ENCODE measurements at places on chromosomes 12 and 14. TPM values are rescaled to one million over a fixed set of nuclear protein-coding genes. Genes with fewer than 3 reads are reported as not detected.

Gene C3AR1
- not detected for total RNA-seq

Gene KLHL33
- total RNA-seq, result 0.04 TPM

Gene MYG1
- 60.7 TPM for total RNA-seq

Gene STON2
- total RNA-seq, result 77.2 TPM

Gene MORN3
- total RNA-seq, result 1.5 TPM

DNA sequence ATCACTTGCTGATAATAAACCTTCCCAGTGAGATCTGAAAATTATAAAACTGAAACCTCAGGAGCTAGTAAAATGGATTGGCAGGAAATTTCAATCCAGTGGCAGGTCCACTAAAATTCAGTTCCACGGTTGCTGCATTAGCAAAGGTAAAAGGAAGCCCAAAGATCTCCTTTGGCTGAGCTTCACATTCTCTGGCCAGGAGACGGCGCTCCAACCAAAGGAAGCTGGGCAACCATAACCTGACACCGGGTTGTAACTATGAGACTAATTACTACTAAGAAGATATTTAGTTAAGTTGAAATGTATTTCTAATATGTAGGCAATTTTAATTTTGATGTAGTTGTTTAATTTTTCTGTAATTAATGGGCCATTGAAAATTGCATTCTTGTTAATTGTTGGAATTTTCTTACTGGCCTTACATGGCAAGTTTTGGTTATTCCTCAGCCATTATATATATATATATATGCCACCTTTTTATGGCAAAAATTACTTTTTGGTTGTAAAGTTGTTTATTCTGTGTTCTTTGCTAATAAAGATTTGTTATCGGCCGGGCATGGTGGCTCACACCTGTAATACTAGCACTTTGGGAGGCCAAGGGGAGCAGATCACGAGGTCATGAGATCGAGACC, 17.0 kb downstream of the OR8S1 start:
- no peak for DNase-seq

GRCh38 chr14:74605531-74606223, 6.4 kb downstream of the LTBP2 start:
- no peak for DNase-seq

DNA sequence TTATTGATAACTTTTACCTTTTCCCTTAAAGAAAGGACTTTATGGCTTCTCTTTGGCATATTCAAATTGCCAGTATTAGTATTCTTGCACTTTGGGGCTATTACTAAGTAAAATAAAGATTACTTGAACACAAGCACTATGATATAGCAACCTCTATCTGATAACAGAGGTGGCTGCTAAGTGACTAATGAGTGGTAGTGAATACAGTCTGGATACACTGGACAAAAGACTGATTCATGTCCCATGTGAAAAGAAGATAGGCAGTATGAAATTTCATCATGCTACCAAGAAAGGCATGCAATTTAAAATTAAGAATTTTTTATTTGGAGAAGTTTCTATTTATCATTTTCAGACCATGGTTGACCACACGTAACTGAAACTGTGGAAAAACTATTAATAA, 399.9 kb downstream of the FSCB start:
- no peak for DNase-seq

- DNase-seq, result no peak
Observed at GRCh38 chr12:59780605-59781135, 184.8 kb downstream of the SLC16A7 start.

GRCh38 chr12:75814851-75815754, 216.5 kb downstream of the PHLDA1 start:
- no peak for DNase-seq

- no peak for DNase-seq
Observed at GRCh38 chr12:41367726-41368405, 179.7 kb downstream of the PDZRN4 start.

DNA sequence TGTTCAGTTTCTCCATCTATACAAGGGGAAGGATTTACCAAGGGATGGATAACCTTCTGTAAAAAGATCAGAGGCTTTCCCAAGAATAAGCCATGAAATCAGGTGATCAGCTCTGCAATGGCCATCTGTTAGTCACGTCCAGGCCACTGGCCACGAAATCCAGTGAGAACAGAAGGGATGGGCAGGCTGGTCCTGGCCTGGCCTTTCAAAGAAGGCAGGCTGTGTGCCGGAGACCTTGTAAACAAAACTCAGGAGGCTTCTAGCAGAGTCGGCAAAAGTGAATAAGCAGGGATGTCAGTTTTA, 68.5 kb downstream of the RNF34 start:
- DNase-seq, result no peak

DNA sequence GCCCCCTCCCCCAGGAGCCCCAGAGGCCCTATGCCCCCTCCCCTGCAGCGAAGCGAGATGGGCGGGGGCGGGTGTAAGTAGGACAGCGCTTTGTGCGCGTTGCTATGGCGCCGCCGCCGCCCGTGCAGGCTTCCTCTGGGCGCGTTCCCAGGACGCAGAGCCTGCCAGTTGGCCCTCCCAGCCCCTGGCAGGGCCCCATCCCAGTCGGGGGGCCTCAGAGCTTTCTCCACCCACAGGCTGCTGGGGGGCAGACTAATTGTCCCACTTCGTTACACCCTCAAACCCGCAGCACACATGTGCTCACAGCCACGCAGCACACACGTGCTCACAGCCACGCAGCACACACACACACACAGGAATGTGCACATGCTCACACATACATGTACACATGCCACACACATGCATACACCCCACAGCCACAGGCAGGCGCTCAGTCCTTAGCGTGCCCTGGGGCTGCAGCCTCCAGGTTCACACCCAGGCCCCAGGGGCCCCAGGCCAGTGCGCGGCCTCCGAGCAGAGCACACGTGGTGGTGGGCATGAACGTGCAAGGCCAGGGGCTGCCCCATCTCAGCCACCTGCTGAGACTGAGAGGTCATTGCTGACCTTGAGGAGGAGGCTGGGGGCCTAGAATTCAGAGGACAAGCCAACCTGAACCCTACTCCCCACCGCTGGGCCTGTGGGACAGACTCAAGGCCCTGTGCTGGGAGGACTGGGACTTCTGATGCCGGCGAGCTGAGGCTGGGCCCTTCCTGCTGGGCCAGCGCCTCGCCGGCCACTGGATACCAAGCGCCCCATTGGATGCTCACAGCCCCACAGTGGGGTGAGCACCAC, 15.6 kb downstream of the TRMT61A start:
- DNase-seq, result no peak

DNA sequence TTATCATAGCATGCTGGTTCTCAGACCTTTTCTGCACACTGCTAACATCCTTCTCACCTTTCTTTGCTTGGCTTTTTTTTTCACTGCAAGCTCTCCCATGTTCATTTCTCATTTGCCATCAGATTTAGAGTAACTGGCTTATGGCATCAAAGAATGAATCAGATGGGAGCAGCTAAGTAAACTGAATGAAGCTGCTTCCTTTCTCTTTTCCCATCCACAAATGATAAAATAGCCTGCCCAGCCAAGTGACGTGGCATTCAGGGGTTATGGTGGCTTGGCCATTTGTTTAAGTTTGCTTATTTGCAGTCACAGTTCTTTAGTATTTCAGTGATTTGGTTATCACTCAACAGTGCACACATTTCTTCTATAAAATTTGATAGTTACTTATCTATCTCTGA, 708.6 kb downstream of the DIO2 start:
- no peak for DNase-seq

GRCh38 chr12:124953689-124954405, 35.1 kb downstream of the DHX37 start:
- no peak for DNase-seq

DNA sequence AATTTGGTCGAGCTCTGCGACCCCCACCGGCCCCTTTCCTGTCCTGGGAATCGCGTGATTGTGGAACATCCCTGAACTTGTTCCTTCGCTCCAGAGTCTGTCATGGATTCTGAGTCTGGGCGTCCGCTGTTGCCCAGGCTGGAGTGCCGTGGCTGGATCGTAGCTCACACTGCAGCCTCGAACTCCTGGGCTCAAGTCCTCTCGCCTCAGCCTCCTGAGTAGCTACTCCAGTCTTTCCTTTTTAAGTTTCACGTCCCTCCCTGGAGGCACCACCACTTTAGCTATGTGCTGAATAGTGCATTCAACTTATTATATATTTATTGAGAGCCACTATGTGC, 698 bp downstream of the ACOT6 start:
- DNase-seq, result no peak
